Frontal cortex (tissue), 4 donors: ENCODE measurements at places on chromosomes 5 and 9.
A peak's percentile ranks its signal among the peaks of the same experiment; 100 is the strongest.

GRCh38 chr5:143263272-143263810, 140.1 kb downstream of the NR3C1 start:
- no peak for DNase-seq

- DNase-seq, result no peak
Observed at GRCh38 chr9:95129476-95130291, 187.8 kb downstream of the FANCC start.

- no peak for DNase-seq
Observed at GRCh38 chr9:89813482-89813881, 208.7 kb downstream of the GADD45G start.

DNA sequence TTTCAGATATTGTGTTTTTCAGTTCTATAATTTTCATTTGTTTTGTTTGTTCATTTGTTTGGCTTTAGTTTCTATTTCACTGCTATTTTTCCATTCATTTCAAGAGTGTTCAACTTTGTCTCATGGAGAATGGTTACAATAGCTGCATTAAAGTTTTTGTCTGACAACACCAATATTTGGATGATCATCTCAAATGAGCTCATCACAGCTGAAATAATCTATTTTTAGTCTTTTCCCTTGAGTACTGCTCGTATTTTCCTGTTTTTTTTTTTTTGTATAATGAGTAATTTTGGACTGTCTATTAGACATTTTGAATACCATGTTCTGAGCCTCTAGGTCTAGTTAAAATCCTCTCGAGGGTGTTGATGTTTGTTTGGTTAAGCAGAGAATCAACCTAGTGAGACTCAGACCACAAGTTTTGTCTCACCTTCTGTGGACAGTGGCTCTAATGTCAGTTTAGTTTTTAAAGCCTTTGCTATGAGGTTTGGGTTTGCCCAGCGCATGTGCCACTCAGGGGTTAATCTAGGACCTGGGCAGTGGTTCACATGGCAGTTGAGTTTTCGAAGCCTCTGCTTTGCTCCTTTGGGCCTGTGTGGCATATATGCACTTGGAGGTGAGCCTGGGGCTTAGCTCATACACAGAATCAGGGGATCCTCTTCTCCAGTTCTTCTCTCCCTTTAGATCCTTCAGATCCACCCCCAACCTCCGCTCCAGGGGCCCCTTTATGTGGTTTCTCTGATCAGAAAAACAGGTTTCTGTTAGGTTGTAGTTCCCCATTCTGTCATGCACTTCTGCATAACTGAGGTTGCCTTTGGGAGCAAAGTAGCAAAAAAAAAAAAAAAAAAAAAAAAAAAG, 79.8 kb downstream of the ARSB start:
- no peak for DNase-seq

- DNase-seq, result no peak
Observed at GRCh38 chr5:62312036-62312435, 6.0 kb downstream of the KIF2A start.

DNA sequence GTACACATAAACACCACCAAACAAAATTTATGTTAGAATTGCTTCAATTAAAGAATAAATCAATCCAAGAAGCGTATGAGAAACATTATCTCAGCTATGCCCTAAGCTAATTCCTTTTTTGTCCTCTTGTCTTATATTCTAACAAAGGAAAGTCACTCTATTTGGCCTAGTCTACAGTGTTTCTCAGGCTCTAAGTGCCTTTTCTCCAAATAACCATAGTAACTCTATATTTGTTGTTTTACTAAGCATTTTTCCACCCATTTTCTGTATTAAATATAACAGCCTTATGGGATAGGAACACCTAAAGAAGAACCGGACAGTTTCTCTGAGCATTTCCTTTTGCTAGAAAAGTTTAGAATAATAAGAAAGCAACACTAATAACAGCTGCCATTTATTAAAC, 120.1 kb upstream of the MTAP start:
- DNase-seq, result no peak

DNA sequence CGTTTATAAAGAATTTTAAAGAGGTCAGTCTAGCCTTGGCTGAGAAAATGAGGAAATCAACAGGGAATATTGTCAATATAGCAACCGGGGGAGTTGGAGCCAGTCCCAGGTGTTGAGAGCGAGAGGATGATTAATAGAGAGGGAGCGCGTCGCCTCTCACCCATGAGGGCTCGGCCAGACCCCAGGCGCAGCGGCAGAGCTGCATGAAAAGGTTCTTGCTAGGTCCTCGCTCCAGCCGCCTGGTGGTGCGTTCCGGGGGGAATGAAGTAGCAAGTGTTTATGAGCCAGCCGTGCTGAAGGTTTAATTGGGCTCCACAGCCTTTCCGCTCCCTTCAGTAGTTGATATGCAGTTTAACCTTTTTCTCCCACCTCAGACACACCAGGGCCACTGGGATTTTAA, 167.3 kb upstream of the IRX1 start:
- DNase-seq, result no peak

- DNase-seq, result no peak
Observed at GRCh38 chr9:83041771-83042170, 21.2 kb downstream of the RASEF start.

GRCh38 chr5:2207416-2208238, 324.9 kb upstream of the IRX4 start:
- DNase-seq, result no peak

DNA sequence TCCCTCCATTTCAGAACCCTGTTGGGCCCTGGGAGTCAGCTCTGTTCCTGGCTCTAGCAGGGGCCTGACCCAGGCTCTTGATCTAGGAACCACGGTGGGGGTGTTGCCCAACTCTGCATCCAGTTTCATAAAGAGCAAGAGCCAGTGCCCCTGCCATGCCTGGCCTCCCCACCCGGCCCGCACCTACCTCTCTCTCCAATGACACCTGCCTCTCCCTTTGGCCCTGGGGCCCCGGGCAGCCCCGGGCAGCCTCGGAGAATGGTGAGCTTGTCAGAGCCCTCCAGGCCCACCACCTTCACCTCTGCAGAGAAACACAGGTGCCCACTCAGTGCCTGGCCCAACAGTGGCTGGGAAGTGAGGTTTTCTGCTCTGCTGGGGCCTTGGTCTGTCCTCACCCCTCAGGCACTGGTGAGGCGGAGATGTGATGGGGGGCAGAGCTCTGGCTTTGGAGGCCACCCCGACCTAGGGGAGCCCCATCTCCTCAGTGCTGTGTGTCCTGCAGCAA, 1.5 kb downstream of the FCN1 start:
- DNase-seq, result no peak

DNA sequence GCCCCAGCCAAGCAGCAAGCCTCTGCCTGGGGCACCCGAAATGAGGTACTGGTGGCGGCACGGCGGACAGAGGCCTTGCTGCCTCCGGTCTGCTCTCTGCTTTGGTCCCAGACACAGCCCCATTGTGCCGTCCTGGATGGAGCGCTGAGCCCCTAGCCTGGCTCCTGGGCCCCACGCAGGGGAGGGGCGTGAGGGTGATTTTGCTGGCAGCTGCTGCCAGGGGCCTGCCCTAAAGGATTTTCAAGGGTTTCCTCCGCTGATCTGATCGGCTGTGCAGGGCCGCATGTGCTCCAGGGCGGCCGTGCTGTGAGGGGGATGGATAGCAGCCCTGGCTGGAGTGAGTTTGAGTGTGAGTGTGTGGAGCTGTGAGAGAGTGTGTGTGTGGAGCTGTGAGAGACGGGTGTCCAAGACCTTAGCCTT, 1.3 kb downstream of the GPSM1 start:
- peak; percentile 79 for DNase-seq

- DNase-seq, result no peak
Observed at GRCh38 chr9:38686933-38687332, 33.0 kb downstream of the FAM240B start.

GRCh38 chr9:6955251-6955921, 197.6 kb downstream of the KDM4C start:
- DNase-seq, result peak; percentile 51

- DNase-seq, result no peak
Observed at GRCh38 chr9:34691936-34692315, 850 bp upstream of the CCL19 start.

- DNase-seq, result no peak
Observed at GRCh38 chr9:21121595-21122251, 19.9 kb downstream of the IFNW1 start.

DNA sequence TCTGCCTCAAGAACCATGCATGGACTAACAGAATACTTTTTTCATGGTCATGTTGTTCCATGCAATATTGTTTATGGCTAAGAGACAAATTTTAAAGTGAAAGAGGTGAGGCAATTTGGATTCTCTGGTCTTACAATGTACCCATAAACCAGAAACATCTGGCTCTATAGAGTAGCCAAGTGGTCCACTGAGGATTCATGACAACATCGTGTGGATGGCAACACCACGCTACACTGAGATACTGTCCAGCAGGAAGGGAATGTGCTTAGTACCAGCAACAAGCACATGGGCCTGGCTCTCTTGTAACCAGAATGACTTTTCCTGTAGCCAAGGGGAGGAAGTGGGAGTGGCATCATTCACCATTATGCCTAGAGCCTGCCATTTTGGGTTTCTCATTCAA, 218.2 kb downstream of the GADD45G start:
- no peak for DNase-seq

GRCh38 chr5:111728941-111729340, 28.1 kb downstream of the NREP start:
- DNase-seq, result no peak

GRCh38 chr9:20032413-20033006, 243.7 kb upstream of the SLC24A2 start:
- DNase-seq, result no peak

DNA sequence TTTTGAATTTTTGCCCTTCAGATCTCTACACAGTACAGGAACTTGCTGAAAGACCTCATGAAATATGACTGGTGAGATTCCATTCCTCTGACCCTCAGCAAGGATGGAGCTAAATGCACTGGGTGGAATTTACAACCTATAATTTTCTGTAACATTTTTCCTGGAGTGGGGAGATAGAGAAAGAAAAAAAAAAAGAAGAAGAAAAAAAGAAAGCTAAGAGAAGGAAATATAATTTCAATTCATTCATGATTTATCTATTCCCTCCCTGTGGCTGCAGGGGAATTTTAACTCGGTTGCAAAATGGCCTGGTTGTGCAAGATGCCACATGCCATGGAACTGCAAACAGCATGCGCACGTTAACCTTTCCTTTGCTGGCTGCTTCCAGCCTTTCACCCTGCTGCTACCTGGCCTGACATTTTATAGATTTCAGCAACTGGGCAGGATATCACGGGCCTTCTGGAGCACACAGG, 155.4 kb downstream of the FSTL4 start:
- DNase-seq, result no peak

DNA sequence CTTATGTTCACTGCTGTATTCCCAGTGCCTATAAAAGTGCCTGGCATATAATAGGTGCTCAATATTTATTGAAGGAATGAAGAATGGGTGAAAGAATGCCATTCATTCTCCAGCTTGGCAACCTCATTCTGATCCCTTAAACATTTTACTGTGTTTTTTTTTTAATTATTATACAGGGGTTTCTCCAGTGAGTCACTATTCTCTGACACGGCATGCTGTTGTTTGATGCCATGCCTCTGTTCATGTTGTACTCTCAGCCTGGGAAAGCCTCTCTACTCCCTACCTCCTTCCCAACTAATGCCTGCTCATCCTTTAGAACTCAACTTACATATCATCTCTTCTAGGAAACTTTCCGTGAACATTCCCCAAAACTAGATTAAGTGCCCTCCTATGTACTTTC, 70.2 kb upstream of the PHF24 start:
- no peak for DNase-seq

DNA sequence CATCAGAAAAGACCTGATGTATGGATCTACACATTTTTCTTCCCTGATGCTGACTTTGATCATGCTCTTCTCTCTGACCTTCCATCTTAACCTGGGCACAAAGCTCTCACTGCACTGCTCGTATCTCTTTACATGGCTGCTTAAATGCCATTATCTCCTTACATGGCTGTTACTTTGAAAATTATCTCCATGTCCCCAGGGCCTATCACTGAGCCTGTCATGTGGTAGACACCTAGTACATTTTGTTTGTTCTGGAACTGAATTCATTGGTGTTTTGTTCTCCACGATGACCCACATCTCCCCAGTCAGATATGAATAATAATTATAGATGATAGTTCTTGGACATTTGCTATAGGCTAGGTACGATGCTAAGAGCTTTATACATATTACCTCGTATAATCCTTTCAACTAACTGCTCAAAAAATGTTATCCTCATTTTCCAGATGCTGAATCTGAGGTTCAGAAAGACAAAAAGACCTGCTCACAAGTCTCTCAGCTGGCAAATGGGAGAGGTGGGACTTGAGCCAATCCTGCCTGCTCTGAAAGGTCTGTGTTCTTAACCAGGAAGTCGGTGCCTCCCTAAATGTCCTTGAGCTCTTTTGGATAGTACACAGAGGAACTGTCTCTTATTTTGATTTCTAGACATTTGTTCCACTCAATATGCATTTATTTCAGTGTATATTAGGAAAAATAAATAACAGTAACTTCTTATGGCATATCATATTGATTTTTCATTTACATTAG, 9.8 kb upstream of the CPEB4 start:
- DNase-seq, result no peak

- DNase-seq, result no peak
Observed at GRCh38 chr9:36317766-36318165, 59.5 kb upstream of the GNE start.

GRCh38 chr5:133466556-133467334, 145.6 kb downstream of the FSTL4 start:
- no peak for DNase-seq

GRCh38 chr5:95861221-95861863, 38.8 kb upstream of the GLRX start:
- no peak for DNase-seq

DNA sequence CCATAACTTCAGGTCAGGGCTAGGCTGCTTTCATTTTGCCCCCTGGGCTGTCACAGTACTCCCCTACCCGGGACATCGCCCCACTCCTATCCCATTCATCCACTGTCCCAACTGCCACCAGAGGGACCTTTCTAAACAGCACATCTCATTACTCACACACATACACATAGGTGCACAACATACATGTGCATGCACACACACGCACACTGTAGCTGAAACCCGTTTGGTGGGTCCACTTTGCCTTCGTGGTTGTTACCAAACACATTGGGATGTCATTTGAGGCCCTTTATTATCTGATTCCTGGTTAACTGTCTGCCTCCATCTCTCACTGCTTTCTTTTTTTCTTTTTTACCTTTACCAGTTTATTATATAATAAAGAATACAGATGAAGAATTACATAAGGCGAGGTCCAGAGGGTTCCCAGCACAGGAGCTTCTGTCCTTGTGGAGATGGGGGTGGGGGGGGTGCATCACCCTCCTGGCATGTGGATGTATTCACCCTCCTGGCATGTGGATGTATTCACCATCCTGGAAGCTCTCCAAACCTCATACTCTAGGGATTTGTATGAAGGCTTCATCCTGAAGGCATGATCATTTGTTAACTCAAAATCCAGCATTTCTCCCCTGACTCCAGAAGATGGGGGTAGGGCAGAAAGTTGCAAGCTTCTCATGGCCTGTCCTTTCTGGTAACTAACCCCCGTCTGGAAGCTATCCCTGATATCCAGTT, 186.0 kb downstream of the GOLPH3 start:
- no peak for DNase-seq

- DNase-seq, result no peak
Observed at GRCh38 chr5:78992146-78992545, 7.0 kb upstream of the ARSB start.
